ENCODE measurements at places on chromosomes 13 and 19.

- no peak for DNase-seq
Measured at GRCh38 chr13:111518161-111518792, 197.8 kb downstream of the TEX29 start.

DNA sequence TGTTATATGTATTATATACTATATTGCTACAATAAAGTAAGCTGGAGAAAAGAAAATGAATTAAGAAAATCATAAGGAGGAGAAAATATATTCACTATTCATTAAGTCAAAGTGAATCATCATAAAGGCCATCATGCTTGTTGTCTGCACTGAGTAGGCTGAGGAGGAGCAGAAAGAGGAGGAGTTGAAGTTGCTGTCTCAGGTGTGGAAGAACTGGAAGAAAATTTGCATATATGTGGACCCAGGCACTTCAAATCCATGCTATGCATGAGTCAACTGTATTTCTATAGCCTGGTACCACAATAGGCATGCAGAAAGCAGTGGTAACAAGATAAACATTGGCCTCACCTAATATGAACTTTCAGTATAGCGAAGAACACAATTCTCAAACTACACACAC is 135.9 kb upstream of the SGCG start:
- no peak for DNase-seq

DNA sequence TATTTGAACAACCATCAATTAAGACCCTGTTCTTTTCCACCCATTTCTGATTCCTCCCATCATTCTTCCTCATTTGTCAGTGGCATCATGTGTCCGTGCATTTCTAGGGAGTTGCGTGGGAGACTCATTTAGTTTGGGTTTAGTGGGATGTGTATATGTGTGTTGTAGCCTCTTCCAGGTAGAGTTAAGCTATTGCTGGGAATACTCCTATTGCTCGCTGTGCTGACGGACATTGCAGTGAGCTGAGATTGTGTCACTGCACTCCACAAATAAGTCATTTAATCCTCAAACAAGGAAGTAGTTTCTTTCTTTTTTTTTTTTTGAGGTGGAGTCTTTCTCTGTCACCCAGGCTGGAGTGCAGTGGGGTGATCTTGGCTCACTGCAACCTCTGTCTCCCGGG is 42.2 kb upstream of the RCBTB2 start:
- DNase-seq, result no peak

DNA sequence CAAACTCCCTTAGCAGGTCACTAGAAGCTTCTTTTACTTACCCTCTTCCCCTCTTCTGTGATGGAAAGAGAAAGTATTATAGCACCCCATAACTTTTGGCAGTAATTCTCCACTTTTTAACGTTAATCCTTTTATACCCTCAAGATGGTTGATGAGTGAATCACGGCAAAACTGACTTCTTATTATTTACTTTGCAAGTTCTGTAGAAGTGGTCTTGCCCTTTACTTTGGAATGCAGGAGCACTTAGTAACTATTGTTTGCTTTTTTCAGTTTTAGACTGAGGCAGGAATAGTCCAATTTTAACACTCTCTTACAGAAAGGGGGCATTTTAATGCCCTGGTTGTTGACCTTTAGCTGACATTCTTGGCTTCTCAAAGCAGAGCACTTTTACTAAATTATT is 260.1 kb downstream of the LMO7 start:
- no peak for DNase-seq

GRCh38 chr13:104320446-104320845 is 1254.2 kb upstream of the SLC10A2 start:
- no peak for DNase-seq

- DNase-seq, result no peak
Measured at GRCh38 chr13:38264363-38265131, 85.1 kb upstream of the UFM1 start.

GRCh38 chr13:73938372-73939070 is 195.7 kb downstream of the KLF12 start:
- DNase-seq, result no peak

DNA sequence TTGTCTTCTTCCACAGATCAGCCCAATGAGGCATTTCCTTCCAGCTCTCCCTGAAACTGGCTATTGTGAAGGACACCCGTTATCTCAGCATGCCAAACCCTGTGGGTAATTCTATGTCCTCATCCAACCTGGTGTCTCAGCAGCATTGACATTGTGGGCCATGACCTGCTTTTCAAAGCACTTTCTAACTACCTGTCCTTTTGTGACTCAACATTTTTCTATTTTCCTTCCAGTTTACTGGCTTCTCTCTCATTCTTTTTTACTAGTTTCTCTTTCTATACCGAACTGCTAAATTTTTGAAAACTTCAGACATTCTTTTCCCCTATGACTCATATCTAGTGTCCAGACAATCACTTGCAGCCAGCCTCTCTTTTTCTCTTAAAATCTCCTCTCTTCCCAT is 136.4 kb upstream of the HTR2A start:
- no peak for DNase-seq

- no peak for DNase-seq
Measured at GRCh38 chr13:74258961-74259360, 124.8 kb upstream of the KLF12 start.

DNA sequence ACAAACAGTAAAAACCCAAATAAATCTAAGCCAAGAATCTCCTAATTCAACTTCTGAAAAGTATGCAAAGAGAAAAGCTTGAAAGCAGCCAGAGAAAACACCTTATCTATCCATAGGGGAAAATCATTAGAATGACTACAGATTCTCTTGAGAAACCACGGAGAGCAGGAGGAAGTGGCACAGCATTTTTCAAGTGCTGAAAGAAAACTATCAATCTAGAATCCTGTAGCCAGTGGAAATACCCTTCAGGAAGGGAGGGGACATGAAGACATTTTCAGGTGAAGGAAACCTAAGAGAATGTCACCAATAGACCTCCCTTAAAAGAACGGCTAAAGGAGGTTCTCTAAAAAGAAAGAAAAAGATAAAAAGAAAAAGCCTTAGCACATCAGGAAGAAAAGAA is 66.2 kb upstream of the XPO4 start:
- DNase-seq, result no peak

- no peak for DNase-seq
Measured at GRCh38 chr19:38921420-38922274, 8.9 kb downstream of the SARS2 start.

DNA sequence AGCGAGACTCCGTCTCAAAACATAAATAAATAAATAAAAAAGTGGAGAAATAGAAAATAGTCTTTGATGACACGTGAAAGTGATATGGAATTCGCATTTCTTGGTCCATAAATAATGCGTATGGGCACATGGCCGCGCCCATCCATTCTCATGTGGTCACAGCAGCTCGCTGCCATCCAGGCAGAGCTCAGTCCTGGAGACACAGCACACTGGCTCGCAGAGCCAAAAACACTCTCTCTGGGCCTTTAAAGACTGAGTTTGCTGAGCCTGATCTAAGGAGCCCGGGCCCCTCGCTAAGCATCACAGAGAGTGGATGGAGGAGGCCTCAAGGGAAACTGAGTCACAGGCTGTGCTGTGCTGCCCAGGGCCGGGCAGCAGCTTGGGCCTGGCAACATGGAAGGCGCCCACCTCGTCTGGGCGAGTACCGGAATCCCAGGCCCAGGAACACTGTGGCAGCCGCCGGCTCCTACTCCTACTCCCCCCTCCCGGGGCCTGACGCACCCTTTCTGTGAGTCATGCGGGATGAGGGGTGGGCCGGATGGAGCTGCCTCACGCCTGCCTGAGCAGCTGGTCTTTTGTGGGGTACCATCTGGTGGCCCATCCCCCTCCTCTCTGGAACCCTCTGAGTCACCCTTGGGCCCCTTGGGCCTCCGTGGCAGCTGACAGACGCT is 28.9 kb upstream of the CACTIN start:
- no peak for DNase-seq

GRCh38 chr13:110397436-110398115 is 90.5 kb downstream of the COL4A2 start:
- no peak for DNase-seq

DNA sequence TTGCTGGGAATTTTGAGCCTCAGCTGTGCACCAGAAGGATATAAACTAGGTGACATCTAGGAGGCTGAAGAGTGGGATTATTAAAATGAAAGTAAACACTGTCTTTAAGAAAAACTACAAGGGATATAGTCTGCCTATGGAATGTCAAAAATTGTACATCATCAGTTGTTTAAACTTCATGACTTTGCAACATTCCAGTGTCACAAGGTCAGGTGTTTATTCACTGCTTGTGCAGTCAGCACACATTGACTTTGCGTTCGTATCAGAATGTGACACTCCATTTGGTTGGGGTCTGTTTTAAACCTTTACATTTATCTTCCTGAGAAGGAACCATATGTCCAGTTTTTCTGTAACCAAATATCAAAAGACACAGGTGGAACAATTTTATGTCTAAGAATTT is 85.6 kb downstream of the KL start:
- no peak for DNase-seq

DNA sequence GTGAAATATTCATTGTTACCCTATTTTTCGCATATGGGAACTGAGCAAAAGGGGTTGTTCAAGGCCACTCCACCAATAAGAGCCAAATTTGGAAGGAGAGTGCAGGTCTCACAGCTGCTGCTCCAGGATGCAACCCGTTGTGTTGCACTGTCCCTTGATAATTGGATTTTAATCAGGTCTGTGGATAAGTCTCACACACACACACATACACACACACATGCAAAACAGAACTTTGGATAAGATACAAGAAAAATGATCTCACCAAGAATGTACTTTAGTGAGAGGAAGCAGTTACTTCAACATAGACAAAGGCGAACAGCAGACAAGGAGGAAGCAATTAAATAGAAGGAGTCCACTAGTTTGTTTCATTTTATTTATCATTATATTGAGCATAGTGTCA is 127.3 kb upstream of the EDNRB start:
- DNase-seq, result no peak

DNA sequence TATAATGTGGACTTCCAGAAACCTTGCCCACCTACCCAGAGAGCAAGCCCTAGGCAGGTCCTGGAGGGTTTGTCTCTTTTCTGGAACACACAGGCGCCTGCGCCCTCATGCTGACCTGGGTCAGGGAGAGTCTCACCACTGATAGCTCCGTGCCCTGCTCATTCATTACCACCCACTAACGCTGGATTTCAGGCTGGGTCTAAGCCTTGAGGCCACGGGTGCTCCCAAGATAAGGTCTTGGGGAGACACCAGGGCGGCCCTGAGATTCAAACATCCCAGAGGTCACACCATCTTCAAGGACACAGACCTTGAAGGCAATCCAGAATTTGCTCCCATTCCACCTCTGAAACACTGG is 5.1 kb downstream of the S1PR2 start:
- DNase-seq, result no peak

GRCh38 chr19:49808711-49809159 is 4.4 kb downstream of the FUZ start:
- DNase-seq, result peak; percentile 89

GRCh38 chr19:48493718-48494401 is 17.8 kb downstream of the LMTK3 start:
- DNase-seq, result no peak

- DNase-seq, result no peak
Measured at GRCh38 chr19:41932259-41932719, 4.0 kb upstream of the ERFL start.

GRCh38 chr13:29509999-29510589 is 85.4 kb downstream of the SLC7A1 start:
- no peak for DNase-seq

Data from hematopoietic multipotent progenitor cell (in vitro differentiated cells).